ENCODE measurements at places on chromosomes 11 and 22. TPM values are rescaled to one million over a fixed set of nuclear protein-coding genes. Genes with fewer than 3 reads are reported as not detected.

The HNRNPUL2 gene
- 32.6 TPM for total RNA-seq

- no peak for DNase-seq
Measured at GRCh38 chr11:86184728-86185380, 59.7 kb upstream of the EED start.

DNA sequence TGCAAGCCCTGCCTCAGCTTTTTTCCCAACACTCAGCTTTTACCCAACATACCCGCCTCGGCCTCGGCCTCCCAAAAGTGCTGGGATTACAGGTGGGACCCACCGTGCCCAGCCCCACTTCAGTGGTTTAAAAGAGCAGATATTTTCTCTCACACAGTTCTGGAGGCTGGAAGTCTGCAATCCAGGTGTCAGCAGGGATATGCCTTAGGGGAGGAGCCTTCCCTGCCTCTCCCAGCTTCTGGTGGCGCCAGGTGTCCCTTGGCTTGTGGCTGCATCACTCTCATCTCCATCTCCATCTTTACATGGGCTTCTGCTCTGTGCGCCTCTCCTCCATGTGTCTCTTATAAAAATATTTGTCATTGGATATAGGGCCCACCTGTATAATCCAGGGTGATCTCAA lies 50.0 kb downstream of the MCHR1 start:
- no peak for DNase-seq

The CDC42EP2 gene
- total RNA-seq, result 7.1 TPM

DNA sequence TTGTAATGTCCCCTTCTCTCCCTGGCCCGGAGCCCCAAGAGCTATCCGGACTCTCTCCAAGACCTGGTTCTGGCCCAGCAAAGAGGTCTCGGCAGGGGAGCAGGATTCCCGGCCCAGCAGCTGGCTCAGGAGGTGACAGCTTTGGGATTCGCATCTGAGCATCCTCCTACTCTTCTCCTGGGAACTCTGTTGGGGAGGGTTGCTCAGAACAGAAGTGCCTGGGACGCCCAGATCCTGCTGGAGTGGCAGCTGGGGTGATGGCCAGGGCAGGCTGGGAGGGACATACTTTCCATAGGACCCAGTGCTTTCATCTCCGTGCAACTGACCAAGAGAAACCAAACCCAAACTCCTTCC lies 83.6 kb upstream of the PRODH start:
- DNase-seq, result no peak

DNA sequence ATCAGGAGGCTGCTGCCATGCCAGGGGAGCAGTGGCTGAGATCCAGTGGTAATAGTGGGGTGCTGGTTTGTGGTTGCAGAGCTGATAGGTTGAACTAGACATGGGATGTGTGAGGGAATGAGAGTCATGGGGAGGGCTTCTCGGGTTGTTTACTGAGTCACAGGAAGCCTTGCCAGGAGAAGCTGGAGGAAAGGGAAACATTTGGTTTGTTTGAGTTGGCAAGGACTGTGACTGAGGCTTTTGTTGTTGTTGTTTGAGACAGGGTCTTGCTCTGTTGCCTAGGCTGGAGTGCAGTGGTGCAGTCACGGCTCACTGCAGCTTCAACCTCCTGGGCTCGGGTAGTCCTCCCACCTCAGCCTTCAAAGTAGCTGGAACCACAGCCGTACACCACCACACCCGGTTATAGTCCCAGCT lies 49.3 kb downstream of the CABIN1 start:
- DNase-seq, result no peak

The STX3 gene
- 12.4 TPM for total RNA-seq

The CYB5R2 gene
- 0.83 TPM for total RNA-seq

All from heart left ventricle (tissue), 16 donors.